Cardiac muscle cell (in vitro differentiated cells and primary cell): ENCODE measurements at places on chromosomes 13 and 19. TPM values are rescaled to one million over a fixed set of nuclear protein-coding genes. Genes with fewer than 3 reads are reported as not detected.

Gene CLDN10
- total RNA-seq: 0.66 TPM in 1 of 2 replicates, not detected in the other

Gene PSG3
- total RNA-seq: not detected in 2 replicates

Gene SIGLEC6
- total RNA-seq: not detected in 2 replicates

Gene ZNF160
- 56.3 and 110 TPM in 2 replicates for total RNA-seq

Gene KHSRP
- 237 and 320 TPM in 2 replicates for total RNA-seq

Gene GNG8
- total RNA-seq: not detected in 2 replicates

Gene ZNF433
- 9.5 and 12.0 TPM in 2 replicates for total RNA-seq

Gene ALOX5AP
- not detected in 2 replicates for total RNA-seq

Gene TUBB4A
- total RNA-seq: 10.5 and 18.2 TPM in 2 replicates

Gene FSTL3
- total RNA-seq: 44.4 and 46.9 TPM in 2 replicates

Gene FAM124A
- 0.18 and 0.25 TPM in 2 replicates for total RNA-seq

Gene EPSTI1
- 8.3 and 11.8 TPM in 2 replicates for total RNA-seq

Gene PABPC3
- 0.04 TPM in 1 of 2 replicates, not detected in the other for total RNA-seq

Gene CCDC122
- 1.6 and 4.1 TPM in 2 replicates for total RNA-seq

Gene CGB5
- total RNA-seq: not detected in 2 replicates

Gene CYP2A6
- total RNA-seq: 0.42 TPM in 1 of 2 replicates, not detected in the other

Gene CDADC1
- total RNA-seq: 4.0 and 9.1 TPM in 2 replicates

Gene SERP2
- total RNA-seq: 3.5 and 8.6 TPM in 2 replicates

Gene NAPSA
- 0.32 and 3.5 TPM in 2 replicates for total RNA-seq

Gene GAMT
- 197 and 231 TPM in 2 replicates for total RNA-seq

Gene RNASEH2A
- 20.4 and 29.0 TPM in 2 replicates for total RNA-seq

Gene ZNF776
- 16.9 and 20.0 TPM in 2 replicates for total RNA-seq

Gene TEX101
- total RNA-seq: not detected in 2 replicates

Gene KLK12
- total RNA-seq: not detected in 2 replicates

Gene MCEMP1
- not detected in 2 replicates for total RNA-seq

Gene RXFP2
- total RNA-seq: not detected in 2 replicates

Gene LENG9
- total RNA-seq: 6.3 and 7.6 TPM in 2 replicates

Gene KRTDAP
- 0.60 TPM in 1 of 2 replicates, not detected in the other for total RNA-seq

Gene LRRC25
- 0.04 TPM in 1 of 2 replicates, not detected in the other for total RNA-seq

Gene EPS8L1
- 2.0 and 3.9 TPM in 2 replicates for total RNA-seq

Gene OR7A10
- not detected in 2 replicates for total RNA-seq

Gene ACP7
- total RNA-seq: not detected in 2 replicates

Gene REEP6
- total RNA-seq: 52.7 and 72.5 TPM in 2 replicates

Gene OR7D2
- total RNA-seq: 0.04 and 0.15 TPM in 2 replicates

Gene CFAP97D2
- total RNA-seq: not detected in 2 replicates

Gene ZNF841
- 14.4 and 17.7 TPM in 2 replicates for total RNA-seq

Gene STXBP2
- 16.0 and 33.6 TPM in 2 replicates for total RNA-seq

Gene C1QTNF9B
- 0.33 TPM in 1 of 2 replicates, not detected in the other for total RNA-seq

Gene TNNT1
- total RNA-seq: 16.1 and 25.0 TPM in 2 replicates

Gene SIGLEC5
- not detected in 2 replicates for total RNA-seq

Gene OVOL3
- total RNA-seq: not detected in 2 replicates

Gene ADM5
- 3.6 and 5.1 TPM in 2 replicates for total RNA-seq

Gene HS6ST3
- 0.39 and 0.81 TPM in 2 replicates for total RNA-seq

Gene DMWD
- 65.1 and 112 TPM in 2 replicates for total RNA-seq

Gene ZFP82
- total RNA-seq: 9.0 and 10.2 TPM in 2 replicates

Gene CYP4F2
- total RNA-seq: not detected in 2 replicates

Gene ZNF560
- total RNA-seq: 0.35 and 0.80 TPM in 2 replicates
